Stimulated activated CD8-positive, alpha-beta memory T cell treated with anti-CD3 and anti-CD28 coated beads, Interleukin-4, amount 100 ng/mL, for 1 hour (primary cell): ENCODE measurements at places on chromosomes 4 and X.

DNA sequence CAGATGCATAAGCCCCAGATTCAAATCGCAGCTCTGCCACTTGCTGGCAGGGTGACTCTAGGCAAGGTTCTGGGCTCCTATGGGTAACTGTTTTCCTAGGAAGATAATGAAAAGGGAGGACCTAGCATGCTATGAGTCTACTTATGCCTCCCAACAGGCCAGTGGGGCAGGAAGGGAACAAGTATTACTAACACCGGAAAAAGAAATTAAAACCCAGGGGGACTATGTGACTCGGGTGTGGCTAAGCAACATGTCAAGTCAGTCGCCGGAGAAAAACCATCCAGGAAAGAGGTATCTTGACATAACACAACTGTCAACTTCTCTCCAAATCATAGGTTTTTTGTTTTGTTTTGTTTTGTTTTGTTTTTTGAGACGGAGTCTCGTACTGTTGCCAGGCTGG is 45.5 kb upstream of the RBPJ start:
- DNase-seq, result no peak

DNA sequence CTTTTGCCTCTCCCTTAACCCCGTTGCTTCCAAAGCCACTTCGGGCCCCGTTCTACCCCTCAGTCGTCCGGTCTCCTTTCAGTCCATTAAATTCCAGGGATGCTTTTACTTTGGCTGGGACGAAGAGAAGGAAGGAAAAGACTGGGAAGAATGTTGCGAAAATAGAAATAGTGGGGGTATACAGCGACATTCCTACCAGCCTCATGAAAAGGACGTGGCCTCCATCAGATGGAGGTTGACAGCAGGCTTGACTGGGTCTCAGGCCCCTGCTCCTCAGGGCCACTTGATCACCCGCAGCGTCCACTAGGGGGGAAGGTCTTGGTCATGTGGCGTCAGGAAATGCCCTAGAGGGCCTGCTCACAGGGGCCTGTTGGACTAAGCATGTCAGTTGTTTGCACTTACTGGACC is 657 bp upstream of the ANKRD50 start:
- no peak for DNase-seq

- DNase-seq, result no peak
Observed at GRCh38 chr4:101953949-101954348, 163.4 kb downstream of the BANK1 start.

- DNase-seq, result no peak
Observed at GRCh38 chr4:16991450-16991849, 93.0 kb upstream of the LDB2 start.

DNA sequence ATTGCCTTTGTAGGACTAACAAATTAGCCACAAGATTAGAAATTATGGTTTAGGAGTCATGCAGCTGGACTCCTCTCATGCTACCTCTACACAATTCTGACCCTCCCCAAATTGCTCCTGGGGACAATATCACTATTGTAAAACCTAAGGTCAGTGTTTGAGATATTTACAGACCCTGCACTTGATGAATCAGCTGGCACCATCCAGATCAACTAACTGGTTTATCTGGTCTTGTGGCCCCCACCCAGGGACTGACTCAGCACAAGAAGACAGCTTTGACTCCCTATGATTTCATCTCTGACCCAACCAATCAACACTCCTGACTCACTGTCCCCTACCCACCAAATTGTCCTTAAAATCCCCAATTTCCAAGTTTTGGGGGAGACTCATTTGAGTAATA is 192.4 kb downstream of the STPG2 start:
- DNase-seq, result no peak

- DNase-seq, result no peak
Observed at GRCh38 chr4:84472154-84472553, 26.9 kb downstream of the NKX6-1 start.
